ENCODE measurements at places on chromosomes 12 and 14.

- no peak for DNase-seq
Observed at GRCh38 chr12:47194501-47194900, 114.7 kb upstream of the AMIGO2 start.

DNA sequence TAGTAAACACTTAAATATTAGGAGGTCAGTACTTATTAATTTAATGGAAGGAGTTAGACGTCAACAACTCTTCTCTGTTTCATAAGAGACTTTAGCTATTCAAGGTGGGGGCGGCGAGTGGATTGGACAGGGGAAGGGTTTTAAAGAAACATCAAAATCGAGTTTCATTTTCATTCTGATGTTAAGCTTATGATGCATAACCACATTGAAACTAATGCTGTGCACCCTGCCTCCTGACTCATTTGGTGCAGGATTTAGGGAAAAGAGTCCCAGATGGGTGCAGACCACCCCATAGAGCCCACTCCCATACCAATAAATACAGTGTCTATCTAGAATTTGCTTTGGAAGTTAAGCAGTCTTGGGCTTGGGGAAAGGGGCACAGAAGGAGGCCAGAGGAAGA is 7.4 kb downstream of the ZBTB39 start:
- no peak for DNase-seq

DNA sequence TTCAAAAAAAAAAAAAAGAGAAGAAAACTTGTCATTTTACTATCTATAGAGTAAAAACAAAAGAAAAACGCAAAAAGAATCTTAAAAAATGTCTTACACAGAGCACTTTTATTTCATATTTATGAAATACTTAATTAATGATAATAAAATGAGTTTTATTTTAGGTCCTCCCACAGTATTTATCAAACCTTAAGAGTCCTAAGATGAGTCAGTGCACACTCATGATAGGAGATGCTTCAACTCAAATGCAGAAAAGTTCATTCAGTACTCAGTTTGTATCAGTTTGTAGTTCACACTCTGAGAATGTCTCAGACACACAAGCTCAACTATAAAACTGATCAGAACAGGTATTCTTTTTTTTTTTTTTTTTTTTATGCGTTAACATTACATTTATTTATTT is 41.7 kb downstream of the TRIM9 start:
- DNase-seq: no peak

DNA sequence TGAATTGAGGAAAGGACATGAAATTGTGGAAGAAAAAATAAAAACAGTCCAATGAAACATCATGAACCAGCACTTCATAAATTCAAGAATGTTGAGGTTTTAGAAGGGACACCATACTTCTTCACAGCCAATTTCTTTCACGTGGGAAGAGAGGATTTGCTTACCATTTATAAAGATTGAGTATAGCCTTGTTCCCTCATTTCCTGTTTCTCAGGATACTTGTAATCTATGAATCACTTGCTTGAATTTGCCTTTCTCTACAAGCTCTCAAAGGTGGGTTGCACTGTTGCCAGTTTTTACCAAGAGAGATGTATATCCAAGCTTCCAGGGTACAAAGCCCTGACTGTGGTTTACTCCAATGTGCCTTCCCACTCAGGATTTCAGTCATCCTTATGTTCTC is 116.1 kb downstream of the DUSP6 start:
- peak; percentile 18 for DNase-seq

GRCh38 chr12:105347499-105347898 is 17.0 kb downstream of the C12orf75 start:
- DNase-seq: no peak

- DNase-seq: peak; percentile 57
Observed at GRCh38 chr14:53316504-53316903, 163.4 kb upstream of the DDHD1 start.

GRCh38 chr12:114713466-114714215 is 29.7 kb upstream of the TBX3 start:
- DNase-seq: no peak

DNA sequence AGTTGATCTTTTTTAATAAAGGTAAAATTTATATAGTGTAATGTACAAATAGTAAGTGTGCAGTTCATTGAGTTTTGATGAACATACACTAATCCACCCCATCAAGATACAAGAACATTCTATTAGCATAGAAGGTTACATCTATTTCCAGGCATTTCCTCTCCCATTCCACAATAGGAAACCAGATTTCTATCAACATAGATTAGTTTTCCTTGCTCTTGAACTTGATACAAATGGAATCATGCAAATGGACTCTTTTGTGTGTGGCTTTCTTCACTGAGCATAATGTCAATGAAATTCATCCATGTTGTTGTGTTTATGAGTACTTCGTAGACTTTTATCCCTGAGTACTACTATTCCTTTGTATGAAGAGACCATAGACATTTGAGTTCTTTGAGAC is 10.8 kb downstream of the STYX start:
- DNase-seq: no peak

- peak; percentile 38 for DNase-seq
Observed at GRCh38 chr12:56206452-56207166, 15.1 kb downstream of the RNF41 start.

- DNase-seq: no peak
Observed at GRCh38 chr14:60396718-60397343, 89.0 kb downstream of the C14orf39 start.

DNA sequence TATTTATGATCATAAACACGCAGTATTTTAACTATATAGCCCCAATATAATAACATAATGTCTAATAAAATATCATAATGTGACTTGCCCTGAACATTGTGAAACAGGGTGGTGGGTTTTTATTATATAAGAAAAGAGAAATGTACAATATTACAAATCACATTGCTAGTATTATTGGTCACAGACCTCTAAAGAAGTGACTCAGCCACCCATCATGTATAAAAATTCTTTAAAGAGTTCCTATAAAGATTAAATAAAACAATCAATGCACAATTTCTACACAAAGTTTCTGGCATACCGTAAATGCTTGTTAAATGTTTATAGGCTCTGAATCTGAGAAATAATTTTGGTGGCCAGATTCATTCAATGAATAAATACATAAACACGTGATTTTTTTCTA is 28.9 kb downstream of the ABCC9 start:
- DNase-seq: no peak

- DNase-seq: peak; percentile 32
Observed at GRCh38 chr14:96762650-96763049, 34.5 kb upstream of the VRK1 start.

- no peak for DNase-seq
Observed at GRCh38 chr14:102591372-102591943, 991 bp upstream of the RCOR1 start.

GRCh38 chr12:138898-139534 is 72.4 kb downstream of the IQSEC3 start:
- DNase-seq: no peak

DNA sequence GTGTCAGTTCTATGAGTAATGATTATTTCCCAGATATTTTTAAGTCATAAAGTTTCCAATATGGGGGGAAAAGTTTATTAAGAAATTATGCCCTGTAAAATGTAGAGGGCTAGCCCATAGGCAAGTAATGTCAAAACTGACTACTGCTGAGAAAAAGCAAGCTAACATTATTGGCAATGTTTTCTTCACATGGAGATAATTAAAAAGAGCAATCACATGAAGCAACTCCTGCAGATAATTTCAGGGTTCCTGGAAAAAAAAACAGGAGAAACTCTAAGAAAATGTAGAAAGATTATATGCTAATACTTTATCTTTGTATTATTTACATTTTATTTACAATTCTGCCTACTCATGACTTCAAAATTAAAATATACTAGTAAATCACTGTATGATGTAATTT is 39.8 kb downstream of the PPP1R12A start:
- DNase-seq: no peak

- DNase-seq: no peak
Observed at GRCh38 chr12:80590085-80590484, 117.3 kb upstream of the MYF6 start.

DNA sequence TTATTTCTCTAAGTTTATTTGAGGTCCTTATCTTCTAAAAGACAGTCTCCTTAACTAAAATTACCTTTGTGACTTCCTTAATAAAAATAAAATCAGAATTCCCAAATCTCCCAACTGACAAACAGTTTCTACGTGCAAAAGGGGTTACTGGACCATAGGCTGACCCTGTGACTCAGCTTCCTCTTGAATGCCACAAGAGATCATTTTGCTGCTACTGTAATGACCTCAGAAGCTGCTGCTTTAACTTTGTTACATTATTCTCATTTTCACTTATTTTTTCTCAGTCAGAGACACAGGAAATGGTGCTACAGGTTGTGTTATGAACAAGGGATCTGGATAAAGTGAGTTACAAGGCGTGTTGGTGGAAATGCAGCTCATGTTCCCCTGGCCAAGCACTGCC is 132.2 kb upstream of the TMTC2 start:
- DNase-seq: no peak

GRCh38 chr12:104577581-104577981 is 120.8 kb downstream of the CHST11 start:
- peak; percentile 99 for DNase-seq

DNA sequence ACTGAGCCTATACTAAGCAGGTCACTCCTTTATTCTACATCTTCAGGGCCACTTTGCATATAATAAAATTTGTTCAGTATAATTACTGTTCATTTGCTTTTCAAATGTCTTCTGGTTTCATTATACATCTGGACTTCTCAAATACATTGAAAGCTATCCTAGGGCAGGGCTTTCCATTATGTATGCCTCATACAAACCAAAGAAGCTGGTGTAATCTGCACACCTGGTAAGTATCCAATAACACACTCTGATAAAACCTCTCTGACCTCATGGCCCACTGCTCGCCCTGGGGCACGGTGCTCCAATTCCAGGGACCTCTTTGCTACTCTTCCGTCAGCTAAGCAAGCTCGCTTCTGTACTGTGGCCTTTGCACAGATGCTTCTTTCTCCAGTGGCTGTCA is 21.9 kb upstream of the ISM2 start:
- no peak for DNase-seq

- no peak for DNase-seq
Observed at GRCh38 chr14:100708425-100709288, 18.0 kb upstream of the DLK1 start.

- no peak for DNase-seq
Observed at GRCh38 chr12:67428431-67428830, 159.3 kb downstream of the CAND1 start.

DNA sequence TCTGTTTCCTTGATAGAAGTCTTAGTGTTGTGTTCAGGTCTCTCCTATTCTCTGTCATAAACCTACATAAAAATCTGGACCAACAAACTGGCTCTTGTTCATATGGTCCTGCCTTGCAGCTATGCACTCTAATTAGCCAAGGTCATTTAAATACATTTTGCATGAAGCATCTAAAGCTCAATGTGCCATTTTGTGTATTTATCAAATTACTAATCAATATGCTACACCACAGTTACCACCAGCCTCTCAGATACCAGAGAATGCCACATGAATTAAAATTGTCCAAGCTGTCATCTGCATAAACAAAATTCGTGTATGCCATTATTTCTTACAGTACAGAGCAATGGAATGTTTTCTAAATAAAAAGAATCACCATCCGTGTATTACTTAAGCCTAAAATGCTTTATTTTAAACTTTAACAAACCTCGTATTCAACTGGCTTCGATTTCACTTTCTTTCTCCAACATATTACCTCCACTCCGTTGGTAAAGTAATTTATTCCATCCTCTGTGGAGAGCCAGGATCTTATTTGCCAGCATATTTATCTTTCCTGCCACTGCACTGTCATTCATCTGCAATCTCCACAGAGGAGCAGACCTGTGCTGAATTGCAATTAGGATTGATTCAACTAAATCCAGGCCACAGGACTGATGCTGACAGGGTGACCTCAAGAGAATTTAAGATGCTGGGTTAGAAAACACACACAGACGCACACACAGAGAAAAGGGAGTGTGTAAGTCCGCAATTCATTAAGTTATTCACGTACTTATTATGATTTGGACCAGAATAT is 284.1 kb upstream of the FOXG1 start:
- DNase-seq: no peak

DNA sequence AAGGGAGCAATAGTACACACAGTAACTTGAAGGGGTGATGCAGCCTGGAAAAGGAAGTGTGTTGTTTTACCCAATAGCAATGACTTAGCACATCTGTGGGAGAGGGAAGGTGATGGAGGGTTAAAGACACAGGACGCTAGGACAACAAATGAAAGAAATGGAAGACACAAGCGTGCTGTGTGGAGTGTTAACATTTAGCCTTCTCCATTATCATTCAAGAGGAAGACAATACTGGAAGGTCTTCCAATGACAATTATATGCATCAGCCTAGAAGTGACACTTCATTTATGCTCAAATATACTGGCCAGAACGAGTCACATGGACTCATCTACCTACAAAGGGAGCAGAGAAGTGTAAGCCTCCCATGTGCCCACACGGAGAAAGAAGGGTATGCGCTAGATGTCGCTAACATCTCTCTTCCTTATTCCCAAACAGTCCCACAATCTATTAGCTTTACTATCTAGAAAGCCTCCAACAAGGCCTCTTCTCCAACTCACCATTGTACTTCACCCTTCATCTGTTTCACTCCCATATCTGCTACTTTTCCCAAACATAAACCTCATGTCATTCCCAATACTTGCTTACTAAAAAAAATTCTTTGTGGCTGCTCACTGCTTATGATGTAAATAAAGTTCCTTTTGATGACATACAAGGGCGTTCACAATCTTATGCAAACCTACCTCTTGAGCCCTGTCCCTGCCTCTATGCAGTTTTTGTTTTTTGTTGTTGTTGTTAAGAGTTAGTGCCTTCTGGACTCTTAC is 20.3 kb downstream of the PPM1H start:
- no peak for DNase-seq

- DNase-seq: no peak
Observed at GRCh38 chr14:24435192-24435810, 5.5 kb downstream of the KHNYN start.

GRCh38 chr12:98533723-98534251 is 18.4 kb downstream of the TMPO start:
- DNase-seq: no peak

GRCh38 chr12:76685246-76685678 is 78.7 kb upstream of the ZDHHC17 start:
- no peak for DNase-seq

- DNase-seq: peak; percentile 59
Observed at GRCh38 chr12:107027636-107028053, 40.7 kb upstream of the MTERF2 start.

- DNase-seq: no peak
Observed at GRCh38 chr14:92704036-92704804, 44.2 kb downstream of the LGMN start.

GRCh38 chr14:71497645-71498086 is 434.6 kb upstream of the RGS6 start:
- DNase-seq: no peak

DNA sequence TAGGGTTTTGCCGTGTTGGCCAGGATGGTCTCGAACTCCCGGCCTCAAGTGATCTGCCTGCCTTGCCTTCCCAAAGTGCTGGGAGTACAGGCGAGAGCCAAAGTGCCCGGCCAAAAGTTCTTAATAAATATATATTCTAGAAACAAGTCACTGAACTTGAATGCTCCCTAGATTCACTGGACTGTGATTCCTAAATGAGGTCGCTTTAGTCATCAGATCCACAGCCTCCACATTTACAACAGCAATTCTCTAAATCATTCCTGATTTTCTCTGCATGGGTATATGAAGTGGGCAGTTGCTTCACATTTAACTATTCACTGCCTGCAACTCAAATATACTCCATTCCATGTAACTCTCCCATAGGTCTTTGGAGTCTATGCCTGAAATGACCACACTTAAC is 813.0 kb downstream of the GALC start:
- no peak for DNase-seq
